Neural crest cell (in vitro differentiated cells): ENCODE measurements at places on chromosomes 7 and 10.

GRCh38 chr10:132609211-132609610 is 71.6 kb downstream of the INPP5A start:
- DNase-seq = no peak

DNA sequence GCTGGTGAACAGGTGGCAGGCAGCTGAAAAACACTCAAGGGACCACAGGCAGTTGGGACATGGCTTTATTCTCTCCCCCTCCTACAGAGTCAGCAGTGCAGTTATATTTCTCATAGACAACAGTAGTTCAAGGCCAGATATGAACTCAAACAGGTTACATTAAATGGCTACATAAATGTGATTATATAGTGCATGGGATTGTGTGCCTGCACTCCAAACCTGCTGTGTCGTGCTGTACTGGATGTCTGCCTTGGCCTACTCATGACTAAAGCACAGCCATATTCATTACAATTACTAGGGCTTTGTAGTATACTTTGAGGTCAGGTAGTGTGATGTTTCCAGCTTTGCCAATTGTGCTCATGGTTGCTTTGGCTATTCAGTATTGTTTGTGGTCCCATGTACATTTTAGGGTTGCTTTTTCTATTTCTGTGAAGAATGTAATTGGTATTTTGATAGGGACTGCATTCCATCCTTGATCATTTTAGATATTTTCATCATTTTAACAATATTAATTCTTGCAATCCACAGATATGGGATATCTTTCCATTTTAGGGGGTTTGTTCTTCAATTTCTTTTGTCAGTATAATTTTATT is 393.6 kb downstream of the CNTNAP2 start:
- no peak for DNase-seq

- no peak for DNase-seq
Observed at GRCh38 chr7:23058408-23059096, 44.6 kb upstream of the HYCC1 start.

DNA sequence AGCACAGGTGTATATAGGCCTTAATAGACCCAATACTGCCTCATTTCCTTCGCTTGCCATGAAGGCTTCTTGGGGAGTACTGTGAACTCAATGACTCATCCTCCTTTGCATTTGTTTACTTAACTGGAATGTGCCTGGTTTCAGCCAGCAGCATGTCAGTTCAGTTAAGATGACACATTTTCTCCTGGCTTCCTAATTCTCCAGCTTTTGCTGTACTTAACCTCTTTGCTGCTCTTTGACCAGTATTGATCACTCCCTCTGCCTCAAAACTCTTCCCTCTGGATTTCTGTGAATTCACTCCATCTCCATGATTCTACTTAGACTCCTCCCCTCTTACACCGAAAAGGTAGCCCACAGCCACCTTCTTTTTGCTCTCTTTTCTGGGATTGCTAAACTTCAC is 135.7 kb downstream of the MAGI2 start:
- no peak for DNase-seq

DNA sequence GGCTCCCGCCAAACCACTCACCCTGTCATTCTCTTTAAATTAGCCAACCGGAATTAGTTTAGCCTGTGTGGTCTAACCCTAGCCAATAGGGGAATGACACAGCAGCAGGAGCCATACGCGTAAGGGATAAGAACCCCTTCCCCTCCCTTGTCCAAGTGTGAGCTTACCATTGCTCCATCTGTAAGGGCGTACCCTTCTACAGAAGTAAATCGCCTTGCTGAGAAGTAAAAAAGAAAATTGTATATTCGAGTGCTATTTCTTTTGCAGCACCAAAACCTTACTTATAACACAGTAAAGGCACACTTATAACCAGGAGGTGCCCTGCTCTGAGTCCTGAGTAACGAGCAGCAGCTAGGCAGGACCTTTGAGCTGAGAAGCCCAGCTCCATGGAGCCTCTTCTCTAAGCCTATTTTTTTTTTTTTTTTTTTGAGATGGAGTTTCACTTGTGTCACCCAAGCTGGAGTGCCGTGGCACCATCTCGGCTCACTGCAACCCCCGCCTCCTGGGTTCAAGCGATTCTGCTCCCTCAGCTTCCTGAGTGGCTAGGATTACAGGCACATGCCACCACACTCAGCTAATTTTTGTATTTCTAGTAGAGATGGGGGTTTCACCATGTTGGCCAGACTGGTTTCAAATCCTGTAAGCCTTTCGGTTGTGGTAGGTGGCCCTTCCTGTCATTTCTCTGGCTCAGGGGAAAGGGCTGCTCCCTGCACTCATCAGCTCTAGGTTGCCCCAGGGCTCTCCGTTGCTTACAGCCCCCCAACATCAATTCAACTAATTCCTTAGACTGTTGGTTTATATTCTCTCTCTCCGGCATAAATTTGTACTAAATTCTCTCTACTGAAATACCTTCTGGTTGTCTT is 73.3 kb downstream of the NSUN6 start:
- no peak for DNase-seq

GRCh38 chr10:102449321-102450123 is 1.8 kb downstream of the C10orf95 start:
- no peak for DNase-seq

DNA sequence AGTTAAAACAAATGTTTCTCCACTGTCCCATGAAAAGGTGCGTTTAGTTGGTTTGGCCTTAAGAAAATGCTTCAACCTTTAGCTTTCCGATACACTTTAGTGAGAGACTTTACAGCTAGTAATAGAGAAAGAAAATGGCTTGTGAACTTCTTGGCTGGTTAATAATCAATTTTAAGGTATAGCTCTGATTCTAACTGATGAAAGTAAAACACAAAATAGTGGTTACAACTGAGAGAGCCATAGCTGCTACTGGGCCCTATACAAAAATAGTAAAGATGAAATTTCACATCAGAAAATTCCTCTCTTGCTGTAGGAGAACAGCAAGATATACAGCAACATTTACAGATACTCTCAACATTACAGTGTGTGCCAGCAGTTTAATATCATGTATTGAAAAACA is 371.4 kb downstream of the PHTF2 start:
- DNase-seq = no peak

- no peak for DNase-seq
Observed at GRCh38 chr7:20111821-20112542, 105.2 kb downstream of the MACC1 start.

GRCh38 chr7:1267016-1267900 is 34.6 kb downstream of the UNCX start:
- DNase-seq = no peak

GRCh38 chr7:16989811-16990413 is 108.1 kb upstream of the AGR3 start:
- peak; percentile 5 for DNase-seq

DNA sequence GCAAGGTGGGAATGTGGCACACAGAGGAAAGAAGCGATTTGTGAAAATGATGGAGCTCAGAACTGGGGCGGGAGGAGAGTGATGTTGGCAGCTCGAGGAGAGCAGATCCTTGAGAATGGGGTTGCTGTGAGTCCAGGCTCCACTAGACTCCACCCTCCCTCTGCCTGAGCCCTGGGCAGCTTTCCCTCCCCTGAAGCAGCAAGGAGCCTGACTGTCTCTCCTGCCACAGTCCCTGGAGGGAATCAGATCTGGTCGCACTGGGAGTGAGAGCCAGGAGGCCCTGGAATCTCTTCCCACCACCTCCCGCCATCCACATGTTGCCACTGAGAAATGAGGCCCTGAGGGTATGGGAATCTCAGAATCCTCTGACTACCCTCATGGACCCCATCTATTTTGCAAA is 362.7 kb downstream of the PLXNA4 start:
- no peak for DNase-seq

GRCh38 chr10:116910910-116911309 is 61.6 kb downstream of the ENO4 start:
- no peak for DNase-seq

GRCh38 chr10:53140506-53140905 is 367.9 kb upstream of the MBL2 start:
- no peak for DNase-seq

GRCh38 chr7:66013938-66014337 is 31.9 kb upstream of the GUSB start:
- DNase-seq = no peak

GRCh38 chr10:5624701-5625100 is 41.7 kb downstream of the ASB13 start:
- no peak for DNase-seq

- no peak for DNase-seq
Observed at GRCh38 chr7:31529103-31529502, 15.2 kb downstream of the ITPRID1 start.

GRCh38 chr7:91949221-91950009 is 8.8 kb downstream of the AKAP9 start:
- DNase-seq = no peak

DNA sequence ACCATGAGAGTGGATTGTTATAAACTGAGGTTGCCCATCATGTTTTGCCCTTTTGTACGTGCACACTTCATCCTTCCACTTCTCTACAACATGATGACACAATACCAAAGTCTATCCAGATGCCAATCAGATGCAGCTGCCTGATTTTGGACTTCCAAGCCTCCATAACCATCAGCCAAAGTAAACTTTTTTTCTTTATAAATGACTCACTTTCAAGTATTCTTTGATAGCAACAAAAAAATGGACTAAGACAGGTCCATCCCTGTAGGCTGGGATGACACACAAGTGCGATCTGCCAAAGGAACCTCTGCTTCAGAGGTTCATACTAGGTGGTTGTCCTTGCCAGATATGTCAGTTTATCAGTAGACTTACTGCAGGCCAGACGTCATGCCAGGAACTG is 320.2 kb upstream of the FZD1 start:
- DNase-seq = no peak

DNA sequence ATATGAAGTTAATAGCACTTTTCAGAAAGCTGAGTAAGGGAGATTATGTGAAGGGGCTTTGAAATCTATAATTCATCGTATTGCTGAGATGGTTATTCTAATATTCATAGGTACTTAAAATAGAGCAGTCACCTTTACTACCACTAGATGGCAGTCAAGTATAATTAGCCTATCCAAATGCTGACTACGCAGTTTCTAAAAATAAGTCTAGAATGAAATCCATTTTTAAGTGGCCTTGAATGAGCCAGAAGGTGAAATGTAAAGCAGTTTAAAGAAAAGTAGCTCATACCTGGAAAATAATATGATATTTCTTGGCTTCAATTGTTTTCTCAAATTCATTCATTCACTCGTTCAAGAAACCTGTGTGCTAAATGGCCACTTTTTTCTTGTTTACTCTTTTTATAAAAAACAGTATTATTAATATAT is 1277.1 kb downstream of the GATA3 start:
- DNase-seq = no peak

DNA sequence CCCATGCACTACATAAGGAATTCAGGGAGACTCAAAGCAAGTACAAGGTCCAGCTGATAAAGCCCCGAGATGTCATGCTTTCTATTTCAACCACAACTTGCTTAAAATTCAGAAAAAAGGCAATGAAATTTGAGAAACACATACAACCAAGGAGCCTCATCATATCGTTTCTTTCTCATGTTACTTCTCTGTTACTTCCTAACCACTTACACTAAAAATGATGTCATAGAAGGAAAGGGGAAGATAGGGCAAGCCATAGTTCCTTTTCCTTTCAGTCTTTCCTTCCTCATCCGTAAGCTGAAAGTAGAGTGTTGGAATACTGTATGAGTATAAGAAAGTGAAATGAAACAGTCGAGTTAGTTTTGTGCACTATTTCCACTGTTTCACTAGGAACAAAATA is 27.9 kb upstream of the CDK14 start:
- DNase-seq = no peak

DNA sequence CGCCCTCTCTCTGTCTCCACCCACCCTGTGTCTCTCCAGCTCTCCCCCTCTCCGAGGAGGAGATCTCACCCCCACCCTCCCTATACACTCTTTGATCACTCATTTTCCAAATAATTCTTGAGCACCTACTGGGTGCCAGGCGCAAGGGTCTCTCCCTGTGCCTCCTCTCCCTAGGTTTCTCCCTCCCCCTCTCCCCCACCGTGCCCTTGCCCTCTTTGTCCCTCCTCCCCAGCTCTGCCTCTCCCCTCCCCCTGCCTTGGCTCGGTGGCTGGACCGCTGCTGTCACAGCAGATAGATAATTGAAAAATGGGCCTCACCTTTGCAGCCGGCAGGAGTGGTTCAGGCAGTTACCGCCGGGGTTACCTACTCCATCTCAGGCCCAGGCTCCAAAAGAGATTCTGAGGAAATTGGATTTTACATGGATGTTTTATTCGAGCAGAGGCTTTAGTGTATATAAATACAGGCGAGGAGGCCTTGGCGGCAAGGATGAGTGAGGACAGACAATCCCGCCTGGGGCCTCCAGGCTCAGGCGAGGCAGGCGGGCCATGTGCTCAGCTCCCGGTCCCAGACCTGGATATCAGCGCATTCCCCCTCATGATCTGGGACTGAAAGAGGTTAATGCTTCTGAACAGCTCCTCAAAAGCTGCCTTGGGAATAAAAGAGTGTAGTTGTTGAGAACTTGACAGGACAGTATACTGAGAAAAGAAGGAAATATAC is 60.8 kb upstream of the BTRC start:
- no peak for DNase-seq

DNA sequence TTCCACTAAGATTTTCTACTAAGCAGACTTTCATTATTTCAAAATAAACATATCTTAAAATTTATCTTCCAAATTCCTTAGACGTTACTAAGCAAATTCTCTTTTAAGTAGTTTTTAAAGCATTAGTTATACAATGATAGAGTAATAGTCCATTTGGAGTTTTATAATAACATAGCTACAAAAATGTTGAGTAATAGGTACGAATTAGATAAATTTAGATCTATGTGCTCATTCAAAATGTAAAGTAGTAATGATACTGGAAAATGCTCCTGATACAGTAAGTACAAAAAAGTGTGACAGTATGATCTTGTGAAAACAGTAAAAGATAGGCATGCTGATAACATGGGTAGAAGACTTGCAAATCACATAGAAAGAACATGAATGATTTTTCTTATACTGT is 4.5 kb downstream of the DMTF1 start:
- DNase-seq = no peak

DNA sequence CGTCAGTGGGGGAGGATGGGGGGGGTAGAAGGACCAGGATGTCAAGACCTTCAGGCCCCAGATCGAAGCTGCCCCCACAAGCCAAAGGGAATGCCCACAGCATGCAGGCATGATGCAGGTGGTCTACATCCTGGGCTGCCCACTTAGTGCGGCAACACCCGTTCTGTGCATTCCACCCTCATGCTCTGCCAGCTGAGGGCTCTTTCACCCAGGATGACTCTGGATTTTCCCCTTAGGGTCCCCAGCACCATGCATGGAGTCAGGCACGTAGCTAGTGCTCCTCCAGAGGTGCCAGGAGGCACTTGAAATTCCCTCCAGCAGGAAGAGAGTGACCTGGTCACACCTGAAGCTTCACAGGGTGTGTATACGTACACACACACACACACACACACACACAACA is 66.2 kb downstream of the SH3PXD2A start:
- no peak for DNase-seq

- DNase-seq = peak; percentile 31
Observed at GRCh38 chr10:127977357-127978009, 70.6 kb downstream of the PTPRE start.

DNA sequence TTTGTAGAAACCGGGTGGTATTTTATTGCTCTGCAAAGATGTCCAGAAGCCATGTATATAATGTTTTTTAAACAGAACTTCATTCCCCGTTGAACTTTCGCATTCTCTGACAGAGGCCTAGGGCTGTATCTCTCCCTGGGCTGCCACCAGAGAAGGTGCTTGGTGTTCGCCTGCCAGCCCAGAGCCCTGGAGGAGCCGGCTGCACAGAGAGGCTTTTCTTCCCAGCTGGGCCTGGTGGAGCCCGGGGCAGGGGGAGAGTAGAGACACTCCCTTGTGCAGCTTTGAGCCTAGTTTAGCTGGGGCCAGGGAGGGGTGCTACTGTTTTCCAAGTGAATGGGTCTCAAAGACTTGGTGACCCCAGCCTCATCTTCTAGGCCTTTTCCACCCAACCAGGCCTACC is 13.6 kb upstream of the TRIM8 start:
- no peak for DNase-seq
